ENCODE measurements at places on chromosomes 1 and 21. TPM values are rescaled to one million over a fixed set of nuclear protein-coding genes. Genes with fewer than 3 reads are reported as not detected.

DNA sequence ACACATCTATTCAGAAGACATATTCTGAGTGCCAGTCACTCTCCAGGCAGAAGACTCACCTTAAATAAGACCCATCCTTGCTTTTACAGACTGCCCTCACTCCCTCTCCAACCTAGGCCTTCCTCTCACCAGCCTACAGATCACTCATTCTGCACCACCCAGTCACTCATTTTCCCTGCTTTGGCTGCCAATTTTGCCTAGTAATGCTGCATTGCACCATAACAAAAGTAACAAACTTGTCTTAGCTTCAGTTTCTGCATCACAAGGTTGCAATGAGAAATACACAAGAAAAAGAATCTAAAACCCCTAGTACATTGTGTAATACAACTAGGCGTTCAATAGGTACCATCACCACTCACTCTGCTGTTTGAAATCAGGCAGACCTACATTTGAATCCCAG, 292.4 kb downstream of the PLPP3 start:
- peaks cover 4% of the 10 kb centered on the region for H3K4me1 ChIP-seq
- no peaks in the 10 kb centered on the region for H3K36me3 ChIP-seq
- no peak for DNase-seq
- H3K27me3 ChIP-seq, result no peaks in the 10 kb centered on the region
- H3K4me3 ChIP-seq, result no peak overlapping the region
- no peak overlapping the region for H3K27ac ChIP-seq

GRCh38 chr1:41161846-41162245, 80.3 kb downstream of the SCMH1 start:
- H3K4me3 ChIP-seq, result no peak overlapping the region
- peaks cover 5% of the 10 kb centered on the region for H3K36me3 ChIP-seq
- no peak overlapping the region for H3K27ac ChIP-seq
- H3K4me1 ChIP-seq, result no peaks in the 10 kb centered on the region
- DNase-seq, result no peak

GRCh38 chr1:5464366-5464765, 527.9 kb downstream of the NPHP4 start:
- H3K36me3 ChIP-seq, result no peaks in the 10 kb centered on the region
- DNase-seq, result no peak
- no peaks in the 10 kb centered on the region for H3K4me1 ChIP-seq
- no peak overlapping the region for H3K4me3 ChIP-seq
- H3K27me3 ChIP-seq, result no peaks in the 10 kb centered on the region

DNA sequence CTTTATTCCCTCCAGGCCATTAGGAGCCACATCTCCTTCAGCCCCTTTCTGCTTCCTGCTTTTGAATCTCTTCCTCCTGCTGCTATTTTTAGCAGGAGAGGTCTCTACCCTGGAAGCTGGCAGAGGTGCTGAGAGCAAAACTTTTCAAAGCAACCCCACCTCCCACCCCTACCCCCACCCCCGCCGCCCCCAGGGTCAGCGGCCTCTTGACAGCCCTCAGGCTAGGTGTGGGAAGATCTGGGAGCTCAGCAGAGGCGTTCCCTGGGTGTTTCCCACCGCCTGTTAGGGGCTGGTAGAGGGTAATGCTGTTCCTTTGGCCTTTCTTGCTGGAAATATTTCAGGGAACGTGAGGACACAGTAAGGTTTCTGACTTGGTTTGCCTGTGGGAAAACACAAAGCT, 112.5 kb upstream of the CACHD1 start:
- DNase-seq, result no peak
- H3K4me1 ChIP-seq, result no peaks in the 10 kb centered on the region
- H3K4me3 ChIP-seq, result no peak overlapping the region
- H3K36me3 ChIP-seq, result no peaks in the 10 kb centered on the region
- no peaks in the 10 kb centered on the region for H3K27me3 ChIP-seq
- H3K27ac ChIP-seq, result no peak overlapping the region

DNA sequence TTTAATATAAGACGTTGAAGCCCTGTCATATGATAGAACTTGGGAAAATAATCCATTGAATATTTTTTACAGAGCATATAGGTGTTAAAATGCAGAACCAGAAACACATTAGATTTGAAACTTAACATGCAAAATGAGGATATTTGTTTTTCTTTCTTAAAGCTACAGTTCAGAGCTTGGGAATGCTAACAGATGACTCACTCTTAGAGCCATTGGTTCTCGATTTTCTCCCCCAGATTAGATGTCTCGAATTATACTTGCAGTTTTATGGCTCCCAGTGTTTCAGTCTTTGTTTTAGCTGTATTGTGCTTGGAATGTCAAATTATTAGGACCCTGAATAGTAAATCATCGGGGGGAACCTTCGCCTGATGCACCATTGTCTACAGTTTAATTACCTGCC, 575.7 kb upstream of the ZP4 start:
- DNase-seq, result no peak
- H3K36me3 ChIP-seq, result no peaks in the 10 kb centered on the region
- no peak overlapping the region for H3K27ac ChIP-seq
- no peaks in the 10 kb centered on the region for H3K27me3 ChIP-seq
- H3K4me3 ChIP-seq, result no peak overlapping the region

GRCh38 chr1:246404078-246404477, 103.0 kb downstream of the SMYD3 start:
- H3K4me3 ChIP-seq, result no peak overlapping the region

GRCh38 chr1:195740862-195741261, 867.4 kb downstream of the KCNT2 start:
- H3K27ac ChIP-seq, result no peak overlapping the region
- H3K4me3 ChIP-seq, result no peak overlapping the region
- H3K36me3 ChIP-seq, result no peaks in the 10 kb centered on the region
- DNase-seq, result no peak
- no peaks in the 10 kb centered on the region for H3K4me1 ChIP-seq

- no peak for DNase-seq
- no peaks in the 10 kb centered on the region for H3K36me3 ChIP-seq
- H3K4me3 ChIP-seq, result no peak overlapping the region
- no peaks in the 10 kb centered on the region for H3K4me1 ChIP-seq
Observed at GRCh38 chr1:25090707-25091422, 141.4 kb downstream of the SYF2 start.

DNA sequence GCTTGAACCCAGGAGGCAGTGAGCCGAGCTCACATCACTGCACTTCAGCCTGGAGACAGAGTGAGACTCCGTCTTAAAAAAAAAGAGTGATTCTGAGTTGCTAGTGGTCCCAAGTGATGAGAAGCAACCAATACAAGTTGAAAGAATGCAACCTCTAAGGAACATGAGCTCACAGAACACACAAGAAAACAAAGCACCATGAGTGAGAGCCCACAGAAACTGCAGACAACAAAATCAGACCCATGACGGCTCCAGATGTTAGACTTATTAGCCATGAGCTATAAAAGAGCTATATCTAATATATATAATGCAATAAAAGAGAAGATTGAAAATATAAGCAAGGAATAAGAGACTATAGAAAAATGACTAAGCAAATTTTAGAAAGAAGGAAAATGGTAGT, 50.0 kb downstream of the MATN1 start:
- H3K27me3 ChIP-seq, result no peaks in the 10 kb centered on the region
- no peak overlapping the region for H3K4me3 ChIP-seq
- no peaks in the 10 kb centered on the region for H3K36me3 ChIP-seq
- DNase-seq, result no peak
- H3K27ac ChIP-seq, result no peak overlapping the region
- H3K4me1 ChIP-seq, result no peaks in the 10 kb centered on the region

GRCh38 chr1:246450611-246451251, 56.3 kb downstream of the SMYD3 start:
- H3K27me3 ChIP-seq, result no peaks in the 10 kb centered on the region
- no peak overlapping the region for H3K27ac ChIP-seq
- no peak for DNase-seq
- no peak overlapping the region for H3K4me3 ChIP-seq
- no peaks in the 10 kb centered on the region for H3K4me1 ChIP-seq

GRCh38 chr1:55580845-55581332, 365.7 kb upstream of the USP24 start:
- H3K36me3 ChIP-seq, result no peaks in the 10 kb centered on the region
- H3K27ac ChIP-seq, result no peak overlapping the region
- H3K4me3 ChIP-seq, result no peak overlapping the region
- H3K27me3 ChIP-seq, result no peaks in the 10 kb centered on the region
- no peak for DNase-seq
- no peaks in the 10 kb centered on the region for H3K4me1 ChIP-seq

- H3K36me3 ChIP-seq, result peaks cover 12% of the 10 kb centered on the region
- H3K27me3 ChIP-seq, result no peaks in the 10 kb centered on the region
- peaks cover 35% of the 10 kb centered on the region for H3K4me1 ChIP-seq
- H3K4me3 ChIP-seq, result peak overlapping the region; percentile 66
- H3K27ac ChIP-seq, result peak overlapping the region; percentile 88
Observed at GRCh38 chr1:40980068-40980452, 564 bp downstream of the CTPS1 start.

GRCh38 chr1:173666646-173667045, 3.0 kb downstream of the ANKRD45 start:
- no peaks in the 10 kb centered on the region for H3K36me3 ChIP-seq
- H3K27me3 ChIP-seq, result peaks cover 23% of the 10 kb centered on the region
- H3K4me3 ChIP-seq, result no peak overlapping the region

DNA sequence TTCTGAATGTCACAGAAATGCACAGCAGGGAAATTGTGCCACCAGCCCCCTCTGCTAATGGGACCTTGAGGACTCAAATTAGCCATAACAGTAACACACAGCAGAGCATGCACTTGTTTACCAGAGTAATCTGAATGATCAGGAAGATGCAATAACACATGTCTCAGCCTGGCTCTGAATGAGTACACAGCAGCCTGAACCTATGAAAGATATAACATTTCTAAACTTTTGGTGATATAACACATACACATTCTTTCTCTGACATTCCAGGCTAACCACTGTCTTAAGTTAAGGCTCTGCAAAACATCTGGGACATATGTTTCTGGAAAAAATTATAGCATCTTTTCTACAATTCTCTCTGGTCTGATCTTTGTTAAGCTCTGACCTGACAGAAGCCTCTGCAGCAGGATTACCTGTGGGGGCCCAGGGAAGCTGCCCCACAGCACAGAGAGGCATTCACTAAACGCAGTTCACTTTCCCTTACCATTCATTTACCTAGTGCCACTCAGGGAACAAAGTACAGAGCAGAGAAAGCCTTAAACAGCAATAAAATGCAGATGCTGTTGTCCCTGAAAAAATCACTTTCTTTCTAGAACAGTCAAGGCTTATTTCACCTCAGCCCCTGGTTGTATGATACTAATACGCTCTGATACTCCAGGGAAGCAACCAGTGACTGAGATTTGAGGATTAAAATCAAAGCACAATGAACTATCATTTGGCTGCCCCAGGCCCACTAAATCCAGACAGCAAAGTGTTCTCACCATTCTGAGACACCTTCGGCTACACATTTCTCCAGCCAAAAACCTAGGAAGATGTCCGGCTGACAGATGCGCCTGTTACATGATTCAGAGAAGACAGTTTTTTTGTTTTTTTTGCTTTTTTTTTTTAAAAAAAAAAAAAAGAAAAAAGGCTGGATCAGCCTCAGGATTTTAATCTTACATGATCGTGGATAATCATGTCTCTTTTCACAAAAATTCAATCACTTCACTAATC, 54.0 kb upstream of the CNN3 start:
- H3K27ac ChIP-seq, result peak overlapping the region; percentile 61
- H3K36me3 ChIP-seq, result no peaks in the 10 kb centered on the region
- no peaks in the 10 kb centered on the region for H3K27me3 ChIP-seq
- H3K4me3 ChIP-seq, result no peak overlapping the region
- H3K4me1 ChIP-seq, result no peaks in the 10 kb centered on the region

DNA sequence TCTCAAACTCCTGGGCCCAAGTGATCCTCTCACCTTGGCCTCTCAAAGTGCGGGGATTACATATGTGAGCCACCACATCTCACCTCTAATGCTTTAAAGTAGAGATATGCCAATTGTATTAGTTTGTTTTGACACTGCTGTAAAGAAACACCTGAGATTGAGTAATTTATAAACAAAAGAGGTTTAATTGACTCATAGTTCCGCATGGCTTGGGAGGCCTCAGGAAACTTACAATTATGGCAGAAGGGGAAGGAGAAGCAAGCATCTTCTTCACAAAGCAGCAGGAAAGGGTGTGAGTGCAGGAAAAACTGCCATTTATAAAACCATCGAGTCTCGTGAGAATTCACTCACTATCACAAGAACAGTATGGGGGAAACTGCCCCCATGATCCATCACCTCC, 3.5 kb upstream of the MYCL start:
- no peak overlapping the region for H3K4me3 ChIP-seq

DNA sequence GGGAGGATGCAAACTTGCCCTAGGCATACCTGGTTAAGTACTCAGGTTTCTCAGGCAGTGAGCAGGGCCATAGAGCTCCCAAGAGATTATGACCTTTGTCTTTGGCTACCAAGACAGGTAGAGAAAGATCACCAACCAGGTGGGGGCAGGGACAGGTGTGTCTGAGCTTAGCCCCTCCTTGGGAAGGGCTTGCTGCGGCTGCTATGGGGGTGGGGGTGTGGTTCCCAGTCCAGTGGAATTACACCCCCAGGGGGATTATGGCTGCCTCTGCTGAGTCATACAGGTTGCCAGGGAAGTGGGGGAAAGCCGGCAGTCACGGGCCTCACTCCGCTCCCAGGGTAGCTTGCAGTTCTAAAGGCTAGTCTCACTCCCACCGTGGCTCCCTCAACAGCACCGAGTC, 65.2 kb upstream of the FAM163A start:
- no peak for DNase-seq
- H3K27me3 ChIP-seq, result no peaks in the 10 kb centered on the region
- no peaks in the 10 kb centered on the region for H3K36me3 ChIP-seq
- no peak overlapping the region for H3K4me3 ChIP-seq

- H3K27ac ChIP-seq, result no peak overlapping the region
- no peak overlapping the region for H3K4me3 ChIP-seq
- H3K36me3 ChIP-seq, result no peaks in the 10 kb centered on the region
- DNase-seq, result no peak
- no peaks in the 10 kb centered on the region for H3K27me3 ChIP-seq
Observed at GRCh38 chr1:69836971-69837636, 269.4 kb downstream of the LRRC7 start.

DNA sequence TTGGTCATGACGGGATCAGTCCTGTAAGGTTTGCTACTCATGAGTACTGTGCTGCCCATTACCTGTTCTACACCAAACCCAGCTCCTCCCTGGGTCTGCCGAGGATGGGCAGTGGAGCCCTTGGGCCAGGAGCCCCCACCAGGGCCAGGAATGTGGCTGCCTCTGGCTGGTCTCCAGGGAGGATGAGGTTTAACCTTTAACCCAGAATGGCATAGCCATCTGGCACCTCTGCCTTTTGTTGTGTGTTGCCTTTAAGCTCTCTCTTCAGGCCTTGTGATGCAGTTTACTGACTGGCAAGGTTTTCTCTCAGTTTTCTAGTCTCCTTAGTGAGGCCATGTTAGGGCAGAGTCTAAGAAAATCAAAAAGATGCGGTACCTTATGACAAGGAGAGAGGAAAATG, 38.6 kb downstream of the SIPA1L2 start:
- peak overlapping the region; percentile 72 for H3K27ac ChIP-seq
- H3K36me3 ChIP-seq, result no peaks in the 10 kb centered on the region
- H3K4me3 ChIP-seq, result no peak overlapping the region
- H3K27me3 ChIP-seq, result no peaks in the 10 kb centered on the region
- DNase-seq, result no peak
- peaks cover 43% of the 10 kb centered on the region for H3K4me1 ChIP-seq

The TEDDM1 gene
- not detected for total RNA-seq

The CFHR3 gene
- 0.23 TPM for total RNA-seq

The ATP1A2 gene
- total RNA-seq, result 5.6 TPM

The TFF1 gene
- total RNA-seq, result not detected

The LY9 gene
- 3.3 TPM for total RNA-seq

The CFHR5 gene
- total RNA-seq, result not detected

The A3GALT2 gene
- total RNA-seq, result not detected

The PROK1 gene
- total RNA-seq, result 0.41 TPM

The ATAD3B gene
- total RNA-seq, result 24.3 TPM

The CLDN8 gene
- total RNA-seq, result not detected

The NES gene
- 54.7 TPM for total RNA-seq
